ENCODE measurements at places on chromosomes 5 and 9.

GRCh38 chr9:83560169-83560826 lies 22.1 kb upstream of the FRMD3 start:
- no peak for DNase-seq

- DNase-seq = no peak
Measured at GRCh38 chr5:81482595-81482994, 88.7 kb upstream of the ACOT12 start.

GRCh38 chr5:173855162-173855994 lies 32.8 kb upstream of the CPEB4 start:
- peak; percentile 45 for DNase-seq

DNA sequence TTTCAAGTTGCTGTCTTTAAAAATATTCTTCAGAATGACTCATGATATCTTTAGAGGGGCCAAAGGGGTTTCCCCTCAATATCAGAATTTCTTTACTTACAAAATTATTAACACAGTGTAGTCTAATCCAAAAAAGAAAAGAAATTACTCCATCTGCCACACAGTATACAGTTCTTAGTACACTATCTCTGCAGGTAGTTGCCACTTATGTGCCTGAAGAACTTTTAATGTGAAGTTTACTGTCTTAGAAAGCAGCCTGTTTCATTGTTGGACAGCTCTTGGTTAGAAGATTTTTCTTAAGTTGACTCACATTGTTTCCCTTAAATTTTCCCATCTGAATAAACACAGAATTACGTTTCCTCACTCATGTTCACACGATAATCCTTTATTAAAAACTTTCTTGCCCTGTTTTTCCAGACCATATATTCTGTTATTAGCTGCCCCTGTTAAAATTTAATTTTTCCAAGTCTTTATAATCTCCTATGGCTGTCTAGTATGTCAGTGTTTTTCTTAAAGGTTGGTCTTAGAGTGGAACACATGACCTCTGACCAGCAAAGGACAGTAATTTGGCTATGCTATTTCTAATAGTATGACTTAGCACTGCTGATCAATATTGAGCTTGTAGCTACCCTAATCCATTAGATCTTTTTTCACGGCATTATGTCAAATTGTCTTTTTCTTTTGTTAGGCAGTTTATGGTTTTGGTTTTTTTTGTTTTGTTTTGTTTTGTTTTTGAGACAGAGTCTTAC lies 21.8 kb upstream of the FKTN start:
- no peak for DNase-seq

- DNase-seq = no peak
Measured at GRCh38 chr9:99986642-99987041, 80.2 kb downstream of the STX17 start.

DNA sequence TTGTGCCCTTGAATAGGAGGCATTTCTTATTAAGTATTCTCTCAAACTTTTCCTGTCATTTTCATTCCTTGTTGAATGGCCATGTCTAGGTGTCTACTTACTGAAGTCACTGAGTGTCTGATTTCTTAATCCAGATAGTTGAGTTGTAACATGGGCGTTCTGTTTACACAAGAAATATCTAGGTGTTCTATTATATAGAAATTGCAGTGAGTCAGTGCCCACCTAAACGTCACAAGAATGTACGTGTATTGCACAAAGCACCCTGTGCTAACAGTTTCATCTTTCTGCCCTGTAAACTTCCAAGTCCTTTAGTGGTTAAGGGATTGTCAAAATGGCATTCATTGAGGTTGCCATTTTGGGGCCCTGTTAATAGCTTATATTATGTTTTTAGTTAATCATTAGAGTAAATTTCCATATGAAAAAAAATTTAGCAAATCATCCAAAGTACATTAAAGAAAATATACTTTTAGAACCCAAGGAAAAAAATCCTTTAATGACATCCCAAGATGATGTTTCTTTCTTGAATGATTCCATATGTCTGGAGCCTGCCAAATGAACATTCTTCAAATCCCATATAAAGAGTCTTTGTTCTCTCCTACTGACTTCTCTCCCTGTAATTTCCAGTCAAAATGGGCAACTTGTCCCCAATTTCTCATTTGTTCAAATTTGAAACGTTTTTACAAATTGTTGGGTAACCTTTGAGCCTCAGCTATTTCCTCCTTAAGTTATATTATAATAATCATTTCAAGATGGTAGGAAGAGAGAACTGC lies 114.2 kb downstream of the GOLPH3 start:
- DNase-seq = no peak

- no peak for DNase-seq
Measured at GRCh38 chr9:71672573-71672972, 95.7 kb downstream of the CEMIP2 start.

DNA sequence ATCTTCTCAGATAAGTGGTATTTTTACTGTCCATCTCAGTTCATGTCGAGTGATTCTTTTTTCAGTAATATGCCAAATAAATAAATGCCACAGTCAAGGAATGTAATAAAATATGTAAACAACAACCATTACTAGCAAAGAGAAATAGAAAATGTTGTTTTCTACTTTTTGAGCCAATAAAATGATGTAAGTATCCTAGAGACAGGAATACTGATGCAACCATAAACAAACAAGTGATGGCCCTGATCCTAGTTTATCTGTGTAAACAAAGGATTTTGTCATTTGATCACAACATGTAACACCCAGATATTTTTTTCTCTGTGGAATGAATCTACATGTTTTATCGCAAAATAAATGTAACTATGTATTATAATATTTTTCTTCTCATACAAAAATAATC lies 1852.8 kb downstream of the EFNA5 start:
- no peak for DNase-seq

GRCh38 chr5:147474140-147474539 lies 35.7 kb downstream of the DPYSL3 start:
- no peak for DNase-seq

DNA sequence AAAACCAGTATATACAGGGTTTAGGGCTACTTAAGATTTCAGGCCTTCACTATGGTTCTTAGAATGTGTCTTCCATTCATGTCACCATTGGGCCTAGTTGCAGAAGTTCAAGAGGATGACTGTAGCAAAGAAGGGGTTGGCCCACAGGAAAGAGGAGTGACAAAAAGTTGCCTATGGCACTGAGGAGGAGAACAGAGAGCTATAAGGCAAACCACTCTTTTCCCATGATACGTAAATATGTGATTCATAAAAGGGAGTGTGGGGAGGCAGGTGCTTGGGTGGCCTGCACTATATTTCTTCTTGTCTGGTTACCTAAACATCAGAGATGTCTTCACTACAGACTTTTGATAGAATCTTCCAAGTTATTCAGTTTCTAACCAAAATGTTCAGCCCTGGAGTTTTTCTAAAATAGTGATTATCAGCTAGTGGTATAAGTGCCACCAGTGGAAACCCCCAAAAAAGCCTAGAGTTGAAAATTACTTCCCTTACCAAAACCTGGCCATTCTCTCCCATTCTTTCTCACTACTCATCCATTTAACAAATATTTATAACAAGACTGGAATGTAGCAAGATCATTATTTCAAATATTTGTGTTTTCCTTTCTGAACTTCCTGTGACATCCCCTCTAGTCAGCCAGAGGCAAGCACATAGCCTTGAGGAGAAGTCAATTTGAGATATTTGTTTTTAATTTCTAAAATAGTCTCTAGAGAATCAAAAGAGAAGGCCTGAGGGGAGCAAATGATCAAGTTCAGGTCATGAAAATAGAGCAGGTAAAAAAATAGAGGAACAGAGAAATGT lies 367.4 kb downstream of the EFNA5 start:
- DNase-seq = no peak

GRCh38 chr9:69303331-69303730 lies 21.7 kb upstream of the ENTREP1 start:
- DNase-seq = no peak

DNA sequence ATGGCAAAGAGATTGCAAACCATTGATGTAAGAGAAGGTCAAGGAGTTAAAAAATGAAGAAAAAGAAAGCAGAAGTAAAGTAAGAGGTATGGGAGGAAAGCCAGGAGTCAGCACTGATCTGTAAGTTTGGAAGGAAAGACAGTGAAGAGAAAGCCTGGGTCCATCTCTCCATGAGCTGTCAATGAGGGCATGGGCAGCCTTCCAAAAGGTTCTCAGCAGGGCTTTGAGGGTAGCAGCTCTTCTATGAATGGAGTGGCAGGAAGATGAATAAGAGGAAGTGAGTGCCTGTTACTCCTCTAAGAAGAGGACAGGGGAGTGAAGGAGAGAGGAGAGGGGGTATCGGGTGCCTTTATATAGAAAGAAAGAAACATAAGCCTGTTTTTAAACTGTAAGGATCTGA lies 97.1 kb downstream of the ADCY2 start:
- no peak for DNase-seq

DNA sequence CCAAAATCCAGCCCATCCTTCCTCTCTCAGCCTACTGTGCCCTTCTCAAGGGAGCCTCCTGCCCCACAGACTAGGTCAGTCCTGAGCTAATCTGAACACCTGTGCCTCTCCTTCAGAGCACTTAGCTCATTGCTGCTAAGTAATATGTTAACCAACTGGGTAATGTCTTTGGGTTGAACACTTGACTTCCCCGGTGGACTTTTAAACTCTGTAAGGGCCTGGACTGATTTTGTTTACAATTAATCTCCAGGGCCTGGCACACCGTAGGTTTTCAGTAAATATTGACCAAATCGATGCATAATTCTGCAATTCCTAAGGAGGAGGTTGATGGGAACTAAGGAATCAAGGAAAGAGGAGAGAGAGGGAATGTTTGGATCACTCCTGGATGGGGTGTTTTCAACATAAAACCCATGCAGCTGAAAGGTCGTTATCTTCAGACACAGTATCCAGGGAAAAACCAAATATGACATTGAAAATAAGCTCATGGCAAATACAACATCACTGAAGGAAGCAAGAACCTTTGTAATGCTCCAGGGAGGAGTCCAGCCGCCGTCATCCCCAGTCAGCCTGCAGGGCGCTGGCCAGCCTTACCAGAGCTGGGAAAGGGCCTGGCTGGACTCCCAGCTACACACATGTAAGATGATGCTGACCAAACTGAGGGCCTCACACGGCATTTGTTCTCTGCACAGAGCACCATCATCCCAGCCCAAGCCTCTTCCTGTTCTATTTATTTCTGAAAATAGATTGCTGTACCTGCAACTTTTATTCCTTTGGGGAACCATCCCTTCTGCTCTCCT lies 166.3 kb downstream of the C5orf15 start:
- no peak for DNase-seq

GRCh38 chr9:83339435-83339834 lies 198.8 kb downstream of the FRMD3 start:
- DNase-seq = no peak

DNA sequence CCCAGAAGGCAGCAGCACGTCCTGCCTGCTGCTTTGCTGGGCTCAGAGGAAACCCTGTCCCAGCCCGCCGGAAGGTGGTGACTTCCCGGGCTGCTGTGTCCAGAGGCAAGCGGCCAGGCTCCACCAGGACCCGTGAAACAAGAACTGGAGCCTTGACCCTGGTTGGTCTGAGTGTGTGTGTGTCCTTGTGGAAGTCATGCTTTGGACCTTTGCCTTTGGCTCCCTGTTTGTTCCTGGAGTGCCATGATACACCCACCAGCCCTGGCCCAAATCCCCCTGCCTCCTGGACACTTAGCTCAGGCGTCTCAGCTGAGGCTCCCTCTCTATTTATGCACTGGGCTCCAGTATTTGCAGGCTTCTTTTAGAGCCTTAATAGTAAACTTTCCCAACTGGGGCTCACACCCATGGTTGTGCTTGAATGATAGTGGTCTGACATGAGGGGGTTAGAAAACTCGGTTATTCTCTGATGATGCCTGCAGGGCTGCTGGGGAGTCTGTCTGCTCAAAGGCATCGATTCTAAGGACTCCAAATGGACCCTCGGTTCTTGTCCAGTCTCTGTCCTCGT lies 72.2 kb downstream of the C9orf50 start:
- no peak for DNase-seq

GRCh38 chr5:180575571-180575970 lies 15.7 kb downstream of the SCGB3A1 start:
- no peak for DNase-seq

GRCh38 chr5:173963182-173963838 lies 25.7 kb upstream of the C5orf47 start:
- DNase-seq = no peak

GRCh38 chr9:88234114-88234513 lies 95.8 kb upstream of the SPATA31C2 start:
- no peak for DNase-seq

GRCh38 chr9:124853605-124854143 lies 414 bp downstream of the WDR38 start:
- no peak for DNase-seq

GRCh38 chr9:108392877-108393276 lies 462.9 kb downstream of the ACTL7B start:
- DNase-seq = no peak

DNA sequence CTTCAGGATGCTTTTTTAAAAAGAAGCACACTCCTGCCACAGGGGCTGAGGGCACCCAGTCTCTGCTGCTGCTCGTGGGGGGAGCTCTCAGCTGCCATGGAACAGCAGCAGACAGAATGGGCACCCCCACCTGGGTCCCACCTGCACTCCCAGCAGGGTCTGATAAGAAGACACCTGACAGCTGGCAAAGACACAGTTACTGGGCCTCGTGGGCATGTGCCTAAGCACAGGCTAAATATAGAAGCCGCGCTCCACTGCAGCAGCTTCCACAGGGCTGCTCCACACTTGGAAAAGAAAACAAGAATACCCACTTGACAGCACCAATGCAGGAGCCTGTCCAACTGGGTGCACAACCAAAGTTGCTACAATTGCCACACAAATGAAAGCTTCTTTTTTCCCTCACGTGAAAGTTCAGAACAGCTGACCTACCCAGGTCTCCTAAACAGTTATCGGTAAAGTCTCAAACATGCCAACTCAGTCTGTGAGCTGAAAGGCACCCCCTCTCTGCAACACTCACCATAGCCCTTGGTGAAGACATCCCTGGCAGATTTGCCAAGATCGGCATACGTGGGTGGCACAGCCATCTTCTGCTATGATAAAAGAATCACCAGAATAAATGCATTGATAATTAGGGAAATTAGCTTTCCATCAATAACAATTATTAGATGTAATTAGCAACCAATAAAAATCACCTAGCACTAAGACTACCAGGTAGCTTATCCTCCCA lies 12.2 kb downstream of the VDAC1 start:
- no peak for DNase-seq

DNA sequence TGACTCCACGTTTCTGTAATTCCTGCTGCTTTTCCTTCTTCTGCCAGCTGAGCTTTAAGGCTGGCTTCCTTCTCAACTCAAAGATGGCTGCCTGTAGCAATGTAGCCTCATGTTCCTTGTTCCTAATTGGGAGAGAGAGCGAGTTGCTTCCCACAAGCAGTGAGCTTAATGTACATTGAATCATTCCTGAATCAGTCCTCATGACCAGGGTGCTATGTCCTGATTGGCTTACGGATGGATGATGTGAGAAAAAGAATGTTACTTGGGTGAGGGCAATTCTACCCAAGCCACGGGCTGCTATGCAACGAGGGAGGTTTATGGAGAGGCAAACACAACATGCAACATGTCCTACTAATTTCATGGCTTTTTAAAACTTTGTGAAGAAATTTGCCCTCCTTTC lies 356.2 kb downstream of the RASEF start:
- no peak for DNase-seq

All from hematopoietic multipotent progenitor cell (in vitro differentiated cells).